ENCODE measurements at places on chromosomes 1 and 21.

DNA sequence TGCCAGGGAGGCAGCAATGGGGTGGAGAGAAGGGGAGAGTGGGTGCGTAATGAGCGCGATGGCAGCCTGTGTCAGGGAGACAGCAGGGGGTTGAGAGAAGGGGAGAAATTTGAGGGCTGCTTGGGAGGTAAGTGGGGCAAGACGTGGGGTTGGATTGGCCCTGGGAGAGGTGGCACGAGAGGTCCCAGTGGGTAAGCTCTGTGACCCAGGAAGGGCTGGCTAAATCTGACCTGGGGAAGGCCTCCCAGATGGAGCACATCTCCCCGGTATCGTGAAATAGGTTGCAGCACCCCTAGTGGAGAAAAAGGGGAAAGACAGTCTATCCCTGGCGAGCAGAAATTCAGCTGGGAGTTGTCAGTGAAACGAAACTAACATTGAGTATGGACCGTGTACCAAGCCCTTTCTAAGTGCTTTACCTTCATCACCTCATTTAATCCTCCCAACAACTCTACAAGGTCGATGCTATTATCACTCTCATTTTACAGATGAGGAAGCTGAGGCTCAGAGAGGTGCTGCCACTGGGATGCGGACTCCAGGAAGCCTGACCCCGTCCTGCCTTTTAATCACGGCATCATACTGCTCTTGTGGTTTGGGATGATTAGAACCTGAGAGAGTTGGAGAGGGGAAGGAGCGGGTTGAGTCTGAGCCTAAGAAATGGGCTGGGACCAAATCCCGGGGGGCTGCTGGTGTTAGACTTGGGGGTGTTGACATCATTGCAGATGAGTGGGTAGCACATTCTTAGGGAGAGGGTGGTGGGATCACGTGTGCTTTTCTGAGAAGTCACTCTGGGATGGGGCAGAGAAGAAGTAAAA lies 56.6 kb upstream of the RPL11 start:
- DNase-seq = peak; percentile 63

GRCh38 chr1:56710646-56711045 lies 65.5 kb downstream of the PRKAA2 start:
- DNase-seq = no peak

DNA sequence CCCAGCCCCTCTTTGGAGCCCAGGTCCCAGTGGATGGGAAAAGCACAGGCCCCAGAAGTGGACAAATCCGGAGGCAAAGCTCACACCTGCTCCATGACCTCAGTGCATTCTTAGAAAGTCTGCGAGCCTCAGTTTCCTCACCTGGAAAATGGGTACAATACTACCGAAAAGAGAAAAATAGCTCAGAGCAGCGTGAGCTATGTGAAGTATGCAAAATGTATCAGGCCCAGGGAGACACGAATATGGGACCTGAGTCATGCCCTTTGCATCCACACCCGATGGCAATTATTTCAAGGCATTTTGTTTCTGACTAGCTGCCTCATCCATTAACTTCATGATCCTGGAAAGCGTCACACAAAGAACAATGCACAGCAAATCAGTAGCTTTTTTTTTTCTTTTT lies 9.2 kb downstream of the ALDH4A1 start:
- DNase-seq = no peak

- DNase-seq = no peak
Measured at GRCh38 chr1:156347331-156347730, 9.0 kb downstream of the TSACC start.

DNA sequence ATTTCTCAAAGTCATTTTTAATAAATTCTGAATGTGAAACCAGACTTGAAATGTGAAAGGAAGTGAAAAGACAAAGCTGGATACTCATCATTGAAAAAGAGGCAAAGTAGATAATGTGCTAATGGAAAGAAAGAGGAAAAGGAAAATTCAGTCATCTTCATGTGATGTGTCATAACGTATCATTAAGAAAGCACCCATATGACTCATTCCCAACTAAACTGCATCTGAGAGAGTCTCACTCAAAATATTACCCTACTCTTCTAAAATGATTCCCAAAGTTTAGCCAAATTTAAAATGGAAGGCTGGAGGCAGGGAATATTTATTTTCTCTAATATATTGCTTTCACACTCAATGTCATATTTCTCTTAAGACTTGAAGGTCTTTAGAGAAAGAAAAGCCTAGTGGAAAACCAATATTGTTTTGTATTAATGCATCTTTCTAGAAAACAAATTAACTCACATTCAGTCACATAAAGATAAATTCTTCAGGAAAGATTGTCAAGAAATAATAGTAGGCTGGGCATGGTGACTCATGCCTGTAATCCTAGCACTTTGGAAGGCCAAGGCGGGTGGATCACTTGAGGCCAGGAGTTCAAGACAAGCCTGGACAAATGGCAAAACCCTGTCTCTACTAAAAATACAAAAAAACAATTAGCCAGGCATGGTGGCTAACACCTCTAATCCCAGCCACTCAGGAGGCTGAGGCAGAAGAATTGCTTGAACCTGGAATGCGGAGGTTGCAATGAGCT lies 129.9 kb downstream of the SLC30A10 start:
- no peak for DNase-seq

DNA sequence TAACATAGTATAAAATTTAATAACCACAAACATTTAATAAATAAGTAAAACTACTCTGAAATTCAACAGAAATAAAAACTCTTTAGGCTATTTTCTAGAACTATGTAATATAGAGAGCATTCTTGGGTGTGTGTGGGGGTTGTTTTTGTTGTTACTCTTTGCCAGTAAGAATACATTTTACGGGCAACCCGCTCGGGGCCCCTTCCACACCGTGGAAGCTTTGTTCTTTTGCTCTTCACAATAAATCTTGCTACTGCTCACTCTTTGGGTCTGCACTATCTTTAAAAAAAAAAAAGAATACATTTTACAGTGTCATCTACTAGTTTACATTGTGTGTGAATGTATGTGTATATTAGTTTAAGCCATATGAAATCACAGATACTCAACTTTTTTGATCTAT lies 16.0 kb upstream of the GIPC2 start:
- DNase-seq = no peak

DNA sequence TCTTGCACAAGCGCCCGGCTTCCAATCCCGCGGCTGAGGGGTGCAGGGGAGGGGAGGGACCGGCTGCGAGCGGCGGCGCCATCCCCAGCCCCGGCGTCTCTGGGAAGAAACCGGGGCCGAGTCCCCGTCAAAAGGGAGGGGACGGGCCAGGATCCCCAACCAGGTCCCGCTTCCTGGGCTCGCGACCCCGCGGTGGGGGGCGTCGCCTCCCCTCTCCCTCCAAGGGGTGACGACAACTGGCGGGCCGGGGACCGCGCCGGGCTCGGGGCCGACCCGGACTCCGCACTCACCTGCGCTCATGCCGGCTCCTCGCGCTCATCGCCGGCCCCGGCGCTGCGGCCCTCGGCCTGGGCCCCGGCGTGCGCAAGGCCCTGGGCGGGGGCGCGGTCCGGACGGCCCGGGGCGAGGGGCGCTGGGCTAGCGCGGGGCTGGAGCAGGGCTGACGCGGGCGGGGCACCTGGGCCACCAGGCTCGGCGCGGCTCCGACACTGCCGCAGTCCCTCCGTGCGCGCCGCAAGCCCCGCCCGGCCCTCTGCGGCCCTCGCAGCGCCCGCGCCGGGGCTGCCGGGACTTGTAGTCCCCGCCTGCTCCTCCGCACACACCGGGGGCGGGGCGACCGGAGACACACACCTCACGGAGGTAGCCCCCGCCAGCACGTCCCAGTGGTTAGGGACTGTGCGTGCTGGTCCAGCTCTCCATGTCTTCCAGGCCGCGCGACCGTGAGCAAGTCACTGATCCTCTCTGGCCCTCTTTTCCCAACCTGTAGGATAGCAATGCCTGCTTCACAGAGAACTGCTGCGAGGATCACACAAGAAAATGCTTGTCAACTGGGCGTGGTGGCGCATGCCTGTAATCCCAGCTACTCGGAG lies at the start of gene ATP13A2:
TSS of gene ATP13A2 (minus strand) at position 490 of the 869 bp plus-strand sequence. CDS start at position 300, 190 bp downstream.
- DNase-seq = peak; percentile 81

- DNase-seq = no peak
Measured at GRCh38 chr1:64537942-64538341, 68.0 kb downstream of the CACHD1 start.

- DNase-seq = no peak
Measured at GRCh38 chr1:25703671-25704266, 87.2 kb downstream of the MAN1C1 start.

DNA sequence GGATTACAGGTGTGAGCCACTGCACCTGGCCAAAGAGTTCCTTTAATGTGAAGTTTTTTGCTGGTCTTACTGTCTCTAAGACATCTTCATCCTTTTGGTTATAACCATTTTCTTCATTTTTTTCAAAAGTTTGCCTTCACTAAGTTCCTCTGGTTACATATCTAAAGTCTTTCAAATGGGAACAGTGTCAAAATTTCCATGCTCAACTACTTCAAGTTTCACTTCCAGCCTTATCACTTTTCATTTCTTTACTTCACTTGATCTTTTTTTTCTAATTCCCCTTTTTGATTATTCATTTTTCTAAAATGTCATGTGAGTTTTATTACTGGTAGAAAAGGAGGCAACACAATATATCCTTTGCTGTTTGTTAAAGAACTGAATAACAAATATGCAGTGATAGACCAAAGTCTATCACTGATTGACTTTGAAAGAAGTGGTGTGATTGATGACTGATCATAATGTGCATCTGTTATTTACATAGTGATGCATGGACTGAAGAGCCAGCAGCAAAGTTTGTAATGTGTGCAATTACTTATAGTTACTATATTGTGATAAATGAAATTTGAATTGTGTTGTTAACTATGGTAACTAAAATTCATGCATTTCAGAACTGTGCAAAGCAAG lies 16.0 kb upstream of the ZFYVE9 start:
- no peak for DNase-seq

GRCh38 chr1:234226113-234226818 lies 147.0 kb upstream of the COA6 start:
- DNase-seq = no peak

DNA sequence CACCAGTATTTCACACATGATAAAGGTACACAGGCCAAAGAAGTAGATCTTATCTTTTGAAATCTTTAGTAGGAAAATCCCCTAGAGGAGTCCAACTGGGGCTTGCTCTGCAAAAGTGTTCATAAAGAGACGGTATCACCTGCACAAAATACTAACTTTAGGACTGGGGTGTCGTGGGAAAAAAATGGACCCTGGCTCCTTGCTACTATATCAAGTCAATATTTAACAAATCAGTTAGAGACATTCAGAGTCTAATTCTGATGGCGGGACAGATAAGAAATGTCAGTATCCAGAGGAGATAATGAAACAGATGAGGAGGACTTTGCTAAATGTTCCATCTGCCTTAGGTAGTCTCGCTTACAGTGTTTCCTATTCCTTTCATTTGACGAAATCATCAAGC lies 25.6 kb upstream of the CNN3 start:
- no peak for DNase-seq

- no peak for DNase-seq
Measured at GRCh38 chr1:183075861-183076260, 52.6 kb downstream of the LAMC1 start.

DNA sequence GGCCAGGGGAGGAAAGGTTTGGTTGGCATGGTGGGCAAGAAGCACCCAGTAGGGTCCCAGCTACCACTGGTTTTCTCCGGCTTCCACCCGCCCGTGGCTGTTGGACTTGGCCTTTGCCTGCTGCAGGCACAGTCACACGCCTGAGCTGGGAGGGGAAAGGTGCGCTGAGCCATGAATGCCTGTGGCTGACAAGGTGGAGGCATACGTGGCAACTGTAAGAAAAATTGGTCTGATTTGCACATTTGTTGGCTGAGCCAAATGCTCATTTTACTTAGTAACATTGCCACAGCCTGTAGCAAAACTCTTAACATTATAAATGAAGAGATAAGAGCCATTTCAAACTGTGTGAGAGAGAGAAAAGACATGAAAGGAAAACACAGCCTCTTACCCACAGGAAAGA lies 191.6 kb downstream of the PTPRC start:
- no peak for DNase-seq

DNA sequence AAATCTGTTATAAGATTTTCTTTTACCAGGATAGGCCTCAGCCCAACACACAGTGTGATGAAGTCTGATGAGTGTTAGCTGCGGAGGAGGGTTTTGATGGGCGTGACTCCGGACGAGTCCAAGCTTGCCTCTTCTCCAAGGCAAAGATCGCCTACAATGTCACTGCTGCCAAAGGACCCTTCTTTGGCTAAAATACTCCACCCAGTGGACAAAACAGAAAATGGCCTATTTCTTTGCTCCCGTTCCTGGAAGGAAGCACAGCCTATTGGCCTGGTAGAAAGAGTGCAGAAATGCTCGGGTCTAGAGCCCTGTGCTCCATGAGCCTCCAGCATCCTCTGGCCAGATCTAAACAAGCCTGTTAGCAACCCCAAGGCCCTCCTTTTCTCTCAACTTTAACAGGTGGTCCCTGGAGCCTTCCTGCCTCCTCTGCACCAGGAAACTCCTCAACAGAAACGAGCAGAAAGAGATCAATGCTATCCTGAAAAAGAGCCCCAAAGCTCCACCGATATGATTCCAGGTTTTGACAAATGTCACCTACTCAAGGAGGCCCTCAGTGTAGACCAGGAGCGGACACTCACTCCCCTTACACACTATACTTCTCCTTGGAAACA lies 3.4 kb upstream of the CASQ2 start:
- DNase-seq = peak; percentile 82

DNA sequence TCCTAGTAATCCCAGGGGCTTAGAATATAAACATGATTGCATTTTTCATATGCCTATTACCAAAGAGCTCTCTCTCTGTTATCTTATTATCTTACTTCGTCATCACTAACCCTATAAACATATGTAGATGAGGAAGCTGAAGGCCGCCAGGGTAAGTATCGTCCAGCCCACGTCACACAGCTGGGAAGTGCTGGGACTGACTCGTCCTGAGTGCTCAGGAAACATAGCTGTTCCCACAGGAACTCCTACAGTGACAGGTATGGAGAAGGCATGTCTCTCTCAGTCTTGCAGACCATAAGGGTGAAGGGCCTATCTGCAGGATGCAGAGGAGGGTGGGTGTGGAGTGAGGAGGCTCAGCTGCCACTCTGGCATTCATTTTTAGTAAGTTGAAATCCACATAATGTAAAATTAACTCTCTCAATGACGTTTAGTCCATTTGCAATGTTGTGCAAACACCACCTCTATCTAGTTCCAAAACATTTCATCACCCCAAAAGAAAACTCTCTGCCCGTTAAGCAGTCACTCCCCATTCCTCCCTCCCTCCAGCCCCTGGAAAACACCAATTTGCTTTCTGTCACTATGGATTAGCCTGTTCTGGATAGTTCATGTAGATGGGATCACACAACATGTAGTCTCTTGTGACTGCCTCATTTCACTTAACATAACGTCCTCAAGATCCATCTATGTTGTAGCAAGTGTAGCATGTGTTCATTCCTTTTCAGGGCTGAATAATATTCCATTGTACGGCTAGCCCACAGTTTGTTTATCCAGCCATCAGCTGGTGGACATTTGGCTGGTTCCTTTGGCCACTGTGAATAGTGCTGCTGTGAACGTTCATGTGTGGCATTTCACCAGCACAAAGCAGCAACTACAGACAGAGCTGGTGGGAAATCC lies 68.3 kb downstream of the TCP10L start:
- no peak for DNase-seq

GRCh38 chr1:218986816-218987215 lies 186.9 kb upstream of the LYPLAL1 start:
- no peak for DNase-seq

- DNase-seq = no peak
Measured at GRCh38 chr1:66397192-66397591, 136.8 kb upstream of the SGIP1 start.
